ENCODE measurements at places on chromosomes 5 and 9.

DNA sequence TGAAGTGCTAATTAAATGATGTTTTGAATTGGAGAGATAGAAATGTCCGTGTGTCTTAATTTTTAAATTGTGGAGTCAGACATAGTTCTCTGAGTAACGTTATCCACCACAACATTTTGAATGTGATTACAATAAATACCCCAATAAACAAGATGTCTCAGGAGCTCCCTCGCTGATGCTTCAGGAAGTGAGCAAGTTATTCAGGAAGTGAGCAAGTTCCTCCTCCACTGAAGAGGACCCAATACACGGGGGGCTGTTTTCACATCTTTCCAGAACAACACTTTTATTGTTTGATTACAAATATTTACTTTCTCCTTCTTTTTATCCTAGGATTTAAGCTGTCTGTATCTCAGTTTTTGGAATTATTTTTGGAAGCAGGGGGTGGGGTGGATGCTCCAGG is 363.8 kb downstream of the LRRC70 start:
- DNase-seq: no peak

DNA sequence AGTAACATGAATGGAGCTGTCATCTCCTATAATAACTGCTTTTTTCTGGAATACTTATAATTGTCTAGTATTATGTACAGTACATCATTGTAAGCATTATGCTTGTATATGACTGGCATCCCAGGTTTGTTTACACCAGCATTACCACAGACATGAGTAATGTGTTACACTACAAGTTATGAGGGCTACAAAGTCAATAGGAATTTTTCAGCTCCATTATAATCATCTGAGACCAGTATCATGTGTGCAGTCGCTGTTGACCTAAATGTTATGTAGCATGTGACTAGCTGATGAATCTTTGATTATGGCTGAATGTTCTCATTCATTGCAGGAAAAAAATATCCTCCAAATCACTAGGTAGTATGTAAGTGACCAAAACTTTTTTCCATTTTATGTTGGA is 2.2 kb downstream of the ZCCHC9 start:
- DNase-seq: no peak

GRCh38 chr5:96537386-96537785 is 104.3 kb upstream of the PCSK1 start:
- DNase-seq: no peak

- no peak for DNase-seq
Measured at GRCh38 chr9:13661014-13661413, 381.5 kb upstream of the MPDZ start.

DNA sequence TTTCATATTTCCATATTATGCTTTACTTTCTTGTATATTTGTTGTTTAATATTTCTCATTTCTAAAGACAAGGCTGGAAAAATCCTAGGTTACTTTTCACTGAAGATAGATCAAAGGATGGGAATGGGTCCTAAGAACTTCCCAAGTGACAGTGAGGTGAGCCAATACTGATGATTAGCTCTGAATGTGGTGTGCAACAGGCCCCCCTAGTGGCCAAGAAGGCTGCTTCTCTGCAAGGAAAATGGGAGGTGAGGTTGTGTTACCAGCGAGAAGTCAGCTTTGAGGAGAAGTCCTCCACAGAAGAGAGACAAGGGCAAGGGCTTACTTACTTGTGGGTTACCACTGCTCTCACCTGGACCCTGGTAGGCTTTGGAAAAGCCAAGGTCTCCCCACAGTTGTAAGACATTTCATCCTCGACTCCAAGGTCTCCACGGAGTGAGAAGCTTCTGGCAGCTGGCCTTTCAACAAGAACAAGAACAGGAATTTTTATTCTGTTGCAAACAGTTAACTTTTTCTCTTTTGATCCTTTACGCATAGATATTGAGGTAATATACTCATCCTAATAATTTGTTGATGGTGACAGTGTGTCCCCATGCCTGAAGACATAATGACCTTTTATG is 69.9 kb downstream of the MAMDC2 start:
- DNase-seq: peak; percentile 2

GRCh38 chr5:1686016-1686802 is 113.4 kb downstream of the MRPL36 start:
- DNase-seq: no peak

DNA sequence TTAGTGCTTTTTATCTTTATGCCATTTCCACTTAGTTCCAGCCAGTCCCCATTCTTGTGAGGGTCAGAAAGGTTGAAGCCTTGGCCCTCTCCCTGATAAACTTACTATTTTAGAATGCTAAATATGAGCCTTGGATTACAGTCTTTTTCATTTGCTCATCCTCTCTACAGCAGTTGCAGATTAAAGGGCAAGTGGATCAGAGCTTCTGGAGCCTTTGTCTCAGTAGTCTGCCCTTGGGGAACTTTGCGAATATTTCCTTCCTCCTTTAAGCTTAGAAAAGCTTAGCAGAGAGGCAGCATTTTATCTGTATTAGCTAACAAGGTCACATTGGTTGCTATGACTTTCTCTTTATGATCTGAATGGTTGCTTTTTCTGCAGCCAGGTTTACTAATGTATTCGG is 11.5 kb downstream of the FSD1L start:
- no peak for DNase-seq

- DNase-seq: no peak
Measured at GRCh38 chr5:119515192-119515591, 62.9 kb downstream of the HSD17B4 start.

DNA sequence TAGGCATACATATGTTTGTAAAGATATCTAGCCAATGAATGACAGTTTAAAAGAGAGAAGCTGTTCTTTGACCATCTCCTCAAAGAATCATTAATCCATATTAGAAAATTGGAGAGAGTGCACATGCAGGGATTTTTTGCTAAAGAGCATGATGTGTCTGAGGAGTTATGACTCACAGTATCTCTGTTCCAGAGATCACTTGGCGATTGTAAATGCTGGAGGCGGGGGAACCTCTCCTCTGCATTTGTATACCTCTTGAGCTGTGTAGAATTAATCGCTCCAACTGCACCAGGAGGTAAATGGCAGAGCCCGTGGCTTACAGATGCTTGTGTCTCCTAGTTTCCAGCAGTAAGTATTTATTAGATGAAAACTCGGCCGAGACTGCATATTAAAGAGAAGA is 3.6 kb upstream of the SPATA31D1 start:
- DNase-seq: no peak

- DNase-seq: no peak
Measured at GRCh38 chr5:142637871-142638270, 48.0 kb downstream of the FGF1 start.

GRCh38 chr9:82895822-82896110 is 167.2 kb downstream of the RASEF start:
- no peak for DNase-seq

GRCh38 chr5:65769539-65769938 is 47.5 kb downstream of the NLN start:
- DNase-seq: no peak

DNA sequence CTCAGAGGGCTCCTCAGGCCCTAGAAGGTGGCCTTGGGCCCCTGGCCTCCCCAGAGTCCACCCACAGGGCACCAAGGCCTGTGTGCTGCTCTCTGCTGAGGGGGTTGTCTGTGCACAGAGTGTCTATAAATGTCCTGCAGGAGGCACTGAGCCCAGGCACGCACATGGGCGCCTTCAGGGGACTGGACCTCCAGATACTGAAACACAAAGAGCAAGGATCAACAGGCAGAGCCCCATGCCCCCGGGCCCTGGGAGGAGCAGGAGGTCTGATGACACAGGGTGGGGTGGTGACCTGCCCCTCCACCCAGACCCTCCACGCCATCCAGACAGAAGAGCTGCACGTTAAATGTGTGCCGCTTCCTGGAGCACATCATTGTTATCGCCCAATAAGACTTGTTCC is 64.6 kb upstream of the SIMC1 start:
- DNase-seq: no peak

- peak; percentile 14 for DNase-seq
Measured at GRCh38 chr5:59126016-59126707, 543.3 kb downstream of the RAB3C start.

DNA sequence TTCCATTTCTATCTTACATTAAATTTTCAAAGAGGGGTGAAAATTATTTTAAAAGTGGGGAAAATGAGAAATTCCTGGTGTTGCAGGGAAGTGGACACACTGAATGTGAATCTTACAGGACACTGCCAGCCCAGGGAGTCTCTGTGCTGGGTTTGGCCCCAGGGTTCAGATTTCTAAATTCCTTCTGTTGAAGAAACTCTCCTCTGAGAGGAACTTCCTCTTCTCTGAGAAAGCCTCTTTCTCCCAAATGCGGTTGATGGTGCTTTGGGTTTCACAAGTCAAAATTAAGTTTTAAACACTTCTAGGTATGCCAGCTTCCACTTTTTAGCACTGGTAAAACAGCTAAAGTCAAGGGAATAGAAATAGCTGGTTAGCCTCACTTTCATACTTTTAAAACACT is 317.9 kb upstream of the ITGA1 start:
- DNase-seq: no peak

- no peak for DNase-seq
Measured at GRCh38 chr9:129746092-129746777, 6.6 kb downstream of the PTGES start.

GRCh38 chr5:73917433-73917832 is 291.4 kb downstream of the ARHGEF28 start:
- DNase-seq: no peak

DNA sequence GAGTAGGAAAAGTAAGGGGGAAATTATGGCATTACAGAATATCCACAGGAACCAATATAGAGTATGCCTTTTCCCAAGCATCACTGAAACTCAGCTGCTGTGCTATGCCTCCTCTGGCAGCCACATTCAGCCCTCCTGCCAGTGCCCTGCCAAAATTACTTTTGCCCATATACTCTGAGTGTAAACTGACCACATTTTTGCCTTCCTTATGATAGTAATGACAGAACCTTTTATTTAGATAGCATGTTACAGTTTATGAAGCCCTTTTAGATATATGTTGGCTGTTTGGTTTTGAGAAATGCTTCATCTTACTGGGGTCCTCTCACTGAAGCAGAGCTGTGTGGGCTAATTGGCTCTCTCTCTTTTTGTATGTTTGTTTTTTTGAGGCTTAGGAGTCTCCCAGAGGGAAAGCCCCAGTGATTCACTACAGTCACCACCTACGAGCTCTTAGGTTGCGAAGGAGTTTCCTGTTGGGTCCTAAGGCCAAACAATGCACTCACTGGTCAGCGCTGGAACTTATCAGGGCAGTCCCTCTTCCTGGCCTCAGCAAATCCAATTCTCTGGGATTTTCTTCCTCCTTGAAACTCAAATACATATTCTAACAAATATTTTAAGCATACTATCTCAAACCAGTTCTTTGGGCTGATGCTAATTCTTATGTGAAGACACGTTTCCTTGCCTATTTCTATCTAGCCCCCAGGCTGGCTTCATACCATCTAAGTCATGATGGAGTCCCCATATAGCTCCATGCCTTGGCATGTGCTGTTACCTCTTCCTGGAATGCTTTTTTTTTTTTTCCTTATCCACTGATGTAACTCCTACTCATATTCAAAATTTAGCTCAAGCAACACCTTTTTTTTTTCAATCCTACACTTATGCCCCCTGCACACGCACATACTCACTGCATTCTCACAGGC is 3.7 kb downstream of the PHF24 start:
- no peak for DNase-seq

GRCh38 chr5:147481376-147481775 is 28.5 kb downstream of the DPYSL3 start:
- no peak for DNase-seq

DNA sequence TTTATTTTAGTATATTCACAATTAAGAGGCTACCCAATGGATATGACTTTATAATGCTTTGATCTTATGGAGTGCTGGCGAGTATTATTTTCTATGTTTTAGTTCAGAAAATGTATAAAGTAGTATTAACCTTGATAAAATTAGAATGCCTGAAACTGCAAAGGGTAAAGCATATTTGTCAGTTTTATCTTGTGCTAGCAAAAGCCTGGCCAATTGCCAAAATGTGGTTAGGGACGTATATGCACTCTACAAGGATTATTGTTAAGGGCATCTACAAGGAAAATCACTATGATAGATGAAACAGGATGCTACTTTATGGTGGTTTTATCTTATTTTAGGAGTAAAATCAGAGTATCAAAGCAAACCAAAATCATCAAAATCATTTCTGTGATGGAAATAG is 281.7 kb downstream of the CCDC171 start:
- DNase-seq: no peak

DNA sequence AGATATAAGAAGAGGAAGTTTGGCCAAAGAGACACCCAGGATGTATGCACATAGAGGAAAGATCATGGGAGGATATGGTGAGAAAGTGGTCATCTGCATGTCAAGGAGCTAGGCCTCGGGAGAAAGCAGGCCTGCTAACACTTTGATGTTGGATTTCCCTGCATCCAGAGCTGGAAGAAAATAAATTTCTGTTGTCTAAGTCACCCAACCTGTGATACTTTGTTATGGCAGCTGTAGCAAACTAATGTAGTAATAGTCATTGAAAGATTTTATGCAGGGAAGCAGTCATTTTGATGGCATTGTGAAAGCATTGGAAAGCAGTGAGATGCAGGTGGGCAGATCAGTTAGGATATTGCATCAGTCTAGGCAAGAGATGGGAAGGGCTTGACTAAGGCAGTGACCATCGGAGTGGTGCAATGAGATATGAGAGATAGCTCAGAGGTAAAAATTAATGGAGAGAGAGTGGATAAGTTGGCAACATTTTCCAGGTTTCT is 24.5 kb upstream of the FOCAD start:
- no peak for DNase-seq

DNA sequence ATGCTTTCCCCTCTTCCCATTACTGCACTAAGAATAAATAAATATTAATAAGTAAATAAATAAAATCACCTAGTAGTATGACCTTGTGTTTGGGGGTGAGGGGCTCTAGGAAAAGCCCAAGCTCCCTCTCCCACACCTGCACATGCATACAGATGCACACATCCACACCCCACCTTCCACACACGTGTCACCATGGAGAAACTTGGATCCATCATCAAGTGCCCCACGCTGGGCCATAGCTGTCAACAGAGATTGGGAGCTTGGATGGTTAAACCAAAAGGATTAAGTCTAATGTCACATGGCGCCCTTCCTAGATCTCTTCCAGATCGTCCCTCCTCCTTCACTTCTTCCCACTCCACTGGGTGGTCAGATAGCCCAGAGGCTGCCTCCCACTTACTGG is 37.0 kb downstream of the TMEM215 start:
- no peak for DNase-seq

DNA sequence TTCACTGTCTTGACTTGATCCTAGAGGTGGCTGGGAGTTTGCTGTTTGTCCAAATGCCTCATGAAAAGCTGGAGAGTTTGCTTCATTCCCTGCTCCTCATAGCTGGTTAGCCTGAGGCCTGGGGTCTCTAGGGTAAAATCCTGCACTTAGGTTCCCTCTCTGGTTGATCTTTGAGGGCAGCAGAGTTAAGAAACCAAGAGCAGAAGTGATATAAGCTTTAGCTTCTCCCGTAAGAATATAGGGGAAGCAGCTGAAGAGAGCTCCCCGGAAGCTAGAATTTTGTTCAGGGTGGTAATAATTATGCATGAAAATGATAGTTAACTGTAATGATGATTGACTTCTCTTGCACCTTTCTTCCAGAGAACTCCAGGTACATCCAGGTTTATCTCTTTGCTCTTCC is 1.4 kb downstream of the FAM53C start:
- no peak for DNase-seq
